HT1080 (cell line): ENCODE measurements at places on chromosomes 12 and 14. TPM values are rescaled to one million over a fixed set of nuclear protein-coding genes. Genes with fewer than 3 reads are reported as not detected.

VRTN gene
- not detected in 2 replicates for total RNA-seq

GRIN2B gene
- not detected in 2 replicates for total RNA-seq

KERA gene
- not detected in 2 replicates for total RNA-seq

LMNTD1 gene
- not detected in 2 replicates for total RNA-seq

TMEM121 gene
- total RNA-seq = 3.5 and 4.4 TPM in 2 replicates

PTPRR gene
- 2.5 and 6.1 TPM in 2 replicates for total RNA-seq

DNA sequence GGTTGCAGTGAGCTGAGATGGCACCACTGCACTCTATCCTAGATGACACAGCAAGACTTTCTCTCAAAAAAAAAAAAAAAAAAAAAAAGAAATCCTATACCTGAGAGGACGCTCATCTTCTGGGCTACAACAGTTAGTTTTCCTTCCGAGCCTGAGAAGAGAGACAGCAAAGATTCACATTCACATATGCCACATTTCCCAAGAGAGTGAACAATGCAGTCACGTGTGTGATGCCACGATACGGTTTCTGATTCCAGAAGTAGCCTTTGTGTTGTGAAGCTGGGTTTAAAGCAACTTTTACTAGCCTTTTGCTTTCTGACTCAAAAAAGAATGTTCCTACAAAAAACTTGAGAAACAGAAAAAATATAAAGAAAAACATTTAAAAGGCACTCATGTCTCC, 19.5 kb downstream of the GCN1 start:
- DNase-seq = no peak

DNA sequence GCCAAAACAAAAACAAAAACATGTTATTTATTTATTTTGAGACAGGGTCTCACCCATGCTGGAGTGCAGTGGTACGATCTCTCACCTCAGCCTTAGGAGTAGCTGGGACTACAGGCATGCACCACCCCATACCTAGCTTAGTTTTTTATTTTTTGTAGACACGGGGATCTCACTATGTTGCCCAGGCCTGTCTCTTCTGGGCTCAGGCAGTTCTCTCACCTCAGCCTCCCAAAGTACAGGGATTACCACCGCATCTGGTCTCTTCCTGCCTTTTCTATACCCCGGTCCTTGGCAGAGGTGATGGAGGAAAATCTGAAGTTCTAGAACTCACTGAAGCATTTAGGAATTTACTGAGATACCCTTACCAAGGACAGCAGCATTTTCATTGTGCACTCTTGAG, 6.8 kb upstream of the IRF2BPL start:
- no peak for DNase-seq

GRCh38 chr14:52950410-52950897, 396 bp downstream of the FERMT2 start:
- peak; percentile 50 for DNase-seq

- DNase-seq = no peak
Measured at GRCh38 chr14:101150039-101150610, 246.6 kb upstream of the RTL1 start.
